ENCODE measurements at places on chromosomes 12 and 14.

DNA sequence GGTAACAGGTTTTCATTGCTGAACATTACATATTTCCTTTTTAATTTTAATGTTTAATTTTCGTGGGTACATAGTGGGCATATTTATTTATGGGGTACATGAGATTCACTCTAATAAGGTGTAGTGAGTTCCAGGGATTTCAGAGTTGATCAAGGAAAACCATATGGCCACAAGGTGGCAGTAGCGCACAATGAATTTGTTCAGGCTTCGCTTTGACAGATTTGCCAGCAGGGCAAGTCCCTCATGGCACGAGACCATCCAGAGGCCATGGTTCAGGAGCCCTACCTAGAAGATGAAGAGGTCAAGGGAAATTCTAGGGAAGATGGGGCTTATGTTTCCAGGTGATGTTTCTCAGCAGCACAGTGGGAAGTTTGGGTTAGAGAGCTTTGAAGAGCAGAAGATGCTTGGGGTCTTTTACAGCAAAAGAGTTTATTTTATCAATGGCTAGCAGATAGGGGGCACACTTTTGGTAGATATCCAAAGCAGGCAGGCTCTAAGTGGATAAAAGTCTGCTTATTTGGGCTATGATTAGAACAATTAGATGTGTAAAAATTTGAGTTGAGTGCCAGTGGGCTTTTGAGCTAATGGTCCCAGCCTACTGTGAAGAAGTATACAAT is 1004.4 kb downstream of the AACS start:
- no peak for DNase-seq

- DNase-seq, result no peak
These were observed 3.3 kb upstream of the KRT75 start for GRCh38 chr12:52437508-52437907.

- DNase-seq, result no peak
These were observed 189.7 kb downstream of the TTC7B start for GRCh38 chr14:90626550-90626949.

GRCh38 chr12:110613071-110613770 is 708 bp upstream of the TCTN1 start:
- no peak for DNase-seq

DNA sequence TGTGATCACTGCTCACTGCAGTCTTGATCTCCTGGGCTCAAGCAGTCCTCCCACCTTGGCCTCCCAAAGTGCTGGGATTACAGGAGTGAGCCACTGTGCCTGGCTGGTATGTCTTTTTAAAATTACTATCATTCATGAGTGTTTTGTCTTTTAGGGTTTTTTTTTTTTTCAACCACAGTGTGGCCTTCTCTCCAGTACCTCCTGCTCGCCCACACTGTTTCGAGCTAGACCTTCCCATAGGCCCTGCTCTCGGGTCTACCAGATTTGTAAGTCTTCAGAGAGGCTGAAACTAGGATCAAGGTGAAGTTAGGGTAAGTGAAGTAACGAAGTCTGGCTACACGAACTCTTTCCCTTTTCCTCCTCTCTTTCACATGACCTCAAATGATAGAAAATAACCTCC is 1.5 kb downstream of the BIN2 start:
- no peak for DNase-seq

GRCh38 chr14:71115306-71115705 is 208.0 kb downstream of the PCNX1 start:
- DNase-seq, result no peak

DNA sequence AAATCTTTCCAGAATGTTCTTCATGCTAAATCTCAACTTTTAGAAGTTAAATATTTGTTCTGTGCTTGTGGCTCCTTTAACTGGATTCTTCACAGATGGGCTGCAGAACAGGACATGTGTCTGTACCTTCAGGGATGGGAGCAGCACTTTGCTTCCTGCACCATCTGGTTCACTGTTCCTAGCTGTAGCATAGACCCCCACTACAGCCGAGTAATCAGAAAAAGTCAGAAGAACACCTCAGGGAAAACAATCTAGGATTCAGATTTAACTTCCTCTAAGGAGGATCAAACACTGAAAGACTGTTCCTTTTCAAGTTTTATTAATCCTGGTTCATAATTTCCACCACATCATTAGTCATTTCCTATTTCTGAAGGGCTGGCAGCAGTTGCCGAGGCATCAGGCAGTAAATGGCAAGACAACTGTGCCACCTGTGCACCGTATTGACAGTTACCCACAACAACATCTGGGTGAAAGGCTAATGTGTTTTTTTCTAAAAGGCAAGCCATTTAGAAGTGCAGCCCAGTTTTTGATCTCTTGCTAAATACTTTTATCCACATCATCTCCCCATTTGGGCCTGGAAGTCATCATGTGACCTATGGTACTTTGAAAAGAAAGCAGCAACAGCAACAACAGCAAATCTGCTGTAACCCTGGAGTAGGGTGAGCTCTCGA is 212.8 kb upstream of the BMP4 start:
- DNase-seq, result peak; percentile 57

GRCh38 chr12:64255249-64255648 is 33.2 kb upstream of the KICS2 start:
- no peak for DNase-seq

DNA sequence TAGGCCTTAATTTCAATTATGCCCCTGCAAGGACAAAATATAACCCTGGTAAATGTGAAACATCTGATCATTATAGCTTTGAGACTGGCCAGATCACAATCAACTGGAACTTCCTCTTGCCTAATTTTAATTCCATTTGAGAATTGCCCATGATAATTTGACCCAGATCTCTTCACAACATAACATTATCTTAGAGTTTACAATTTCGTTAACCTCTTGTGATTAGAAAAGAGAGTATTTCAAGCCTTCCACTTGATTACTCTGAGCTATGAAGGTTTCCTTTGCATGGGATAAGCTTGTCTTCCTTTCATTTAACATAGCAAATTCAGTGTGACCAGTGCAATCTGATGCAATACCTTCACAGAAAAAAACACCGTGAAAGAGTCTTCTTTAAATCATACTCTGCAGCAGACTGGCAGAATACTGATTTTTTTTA is 143.6 kb downstream of the DUSP6 start:
- no peak for DNase-seq

DNA sequence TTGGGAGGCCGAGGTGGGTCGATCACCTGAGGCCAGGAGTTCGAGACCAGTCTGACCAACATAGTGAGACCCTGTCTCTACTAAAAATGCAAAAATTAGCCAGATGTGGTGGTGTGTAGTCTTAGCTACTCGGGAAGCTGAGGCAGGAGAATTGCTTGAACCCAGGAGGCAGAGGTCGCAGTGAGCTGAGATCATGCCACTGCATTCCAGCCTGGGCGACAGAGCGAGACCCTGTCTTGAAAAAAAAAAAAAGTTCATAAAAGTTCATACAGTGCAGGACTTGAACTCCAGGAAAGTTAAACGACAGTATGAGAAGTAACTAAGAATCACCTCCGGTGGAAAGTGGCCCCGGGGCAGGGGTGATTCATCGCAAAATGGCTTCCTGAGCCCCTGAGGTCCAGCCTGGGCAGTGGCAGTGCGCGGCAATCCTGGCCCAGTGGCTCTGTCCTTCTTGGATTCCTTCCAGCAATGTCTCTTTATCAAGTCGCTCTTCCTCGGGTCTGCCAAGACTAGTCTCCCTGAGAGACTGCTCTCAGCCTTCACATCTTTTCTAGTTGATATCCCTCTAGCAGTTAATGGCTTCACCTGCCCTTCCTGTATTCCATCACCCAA is 16.7 kb upstream of the MAP1LC3B2 start:
- no peak for DNase-seq

DNA sequence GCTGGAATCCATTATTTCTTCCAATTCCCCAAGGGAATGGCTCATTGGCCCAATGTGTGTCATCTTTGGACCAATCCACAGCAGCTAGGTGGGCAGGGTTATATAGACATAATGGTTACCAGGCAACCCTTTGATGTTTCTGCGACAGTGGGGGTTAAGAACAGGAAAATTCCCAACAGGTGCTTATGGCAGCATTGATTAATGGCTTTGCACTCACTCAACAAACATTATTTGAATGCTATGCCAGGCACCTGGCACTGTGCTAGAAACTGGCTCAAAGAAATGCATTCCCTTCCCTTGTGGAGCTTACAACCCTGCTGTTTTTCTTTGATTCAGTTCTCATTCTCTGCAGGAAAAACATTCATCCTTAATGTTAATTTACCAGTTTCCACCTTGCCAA is 1221.0 kb downstream of the AACS start:
- no peak for DNase-seq

- no peak for DNase-seq
These were observed 19.0 kb downstream of the IFNG start for GRCh38 chr12:68140556-68140955.

DNA sequence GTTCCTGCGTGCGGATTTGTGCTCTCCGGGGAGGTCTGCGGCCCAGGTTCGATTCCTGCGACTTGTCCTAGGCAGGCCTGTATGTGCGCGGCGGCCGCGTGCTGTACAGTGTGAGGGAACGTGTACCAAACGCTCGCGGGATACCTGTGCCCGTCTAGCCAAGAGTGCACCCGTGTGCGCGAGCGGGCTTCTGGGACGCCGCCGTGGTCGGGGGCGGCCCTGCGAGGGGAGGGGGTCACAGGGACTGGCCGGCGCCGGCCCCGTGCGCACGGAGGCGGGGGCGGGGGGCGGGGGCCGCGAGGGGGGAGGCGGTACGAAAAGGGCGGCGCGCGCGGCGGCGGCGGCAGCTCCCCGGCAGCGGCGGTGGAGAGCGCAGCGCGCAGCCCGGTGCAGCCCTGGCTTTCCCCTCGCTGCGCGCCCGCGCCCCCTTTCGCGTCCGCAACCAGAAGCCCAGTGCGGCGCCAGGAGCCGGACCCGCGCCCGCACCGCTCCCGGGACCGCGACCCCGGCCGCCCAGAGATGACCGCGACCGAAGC is at the start of gene DLK1:
DLK1 (plus strand) TSS at position 343 of the 536 bp plus-strand sequence; CDS start at position 520, 177 bp downstream.
- DNase-seq, result no peak

GRCh38 chr12:84760091-84760865 is 152.3 kb downstream of the SLC6A15 start:
- no peak for DNase-seq

DNA sequence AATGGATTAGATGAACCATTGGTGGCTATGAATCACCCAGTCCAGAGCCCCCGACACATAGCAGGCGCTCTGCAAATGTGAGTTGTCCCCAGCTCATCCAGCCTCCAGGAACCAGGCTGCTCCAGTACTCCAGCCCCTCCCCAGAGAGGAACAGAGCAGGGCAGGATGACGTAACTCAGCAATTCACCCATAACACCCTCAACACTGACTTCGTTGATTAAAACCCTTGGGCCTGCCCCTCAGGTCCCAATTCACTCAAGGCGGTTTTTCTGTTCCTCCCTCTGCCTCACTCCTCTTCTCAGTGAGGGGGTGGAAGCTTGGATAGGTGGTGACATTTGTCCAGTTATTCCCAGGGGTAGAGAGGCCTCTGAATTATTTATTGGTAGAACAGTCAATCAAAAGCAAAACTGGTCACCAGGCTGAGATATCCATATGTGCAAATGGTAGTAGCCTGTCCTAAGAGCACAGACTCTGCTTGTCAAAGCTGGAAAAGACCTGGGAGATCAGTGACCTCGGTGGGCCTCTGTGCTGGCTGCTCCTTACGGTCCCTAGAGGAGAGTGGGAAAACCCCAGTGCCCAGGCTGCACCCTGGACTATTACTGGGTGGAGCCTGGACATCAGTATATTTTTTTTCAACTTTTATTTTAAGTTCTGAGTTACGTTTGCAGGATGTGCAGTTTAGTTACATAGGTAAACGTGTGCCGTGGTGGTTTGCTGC is 97.0 kb downstream of the CMKLR1 start:
- no peak for DNase-seq

Measured in pulmonary artery endothelial cell (primary cell).